KG1 (cell line): ENCODE measurements at places on chromosomes 2 and 18.

- no peak for DNase-seq
Measured at GRCh38 chr2:58984731-58985130, 743.6 kb upstream of the FANCL start.

GRCh38 chr2:102880731-102881130 is 118.9 kb downstream of the TMEM182 start:
- DNase-seq: no peak

GRCh38 chr18:34938090-34938489 is 103.1 kb upstream of the MAPRE2 start:
- DNase-seq: no peak

DNA sequence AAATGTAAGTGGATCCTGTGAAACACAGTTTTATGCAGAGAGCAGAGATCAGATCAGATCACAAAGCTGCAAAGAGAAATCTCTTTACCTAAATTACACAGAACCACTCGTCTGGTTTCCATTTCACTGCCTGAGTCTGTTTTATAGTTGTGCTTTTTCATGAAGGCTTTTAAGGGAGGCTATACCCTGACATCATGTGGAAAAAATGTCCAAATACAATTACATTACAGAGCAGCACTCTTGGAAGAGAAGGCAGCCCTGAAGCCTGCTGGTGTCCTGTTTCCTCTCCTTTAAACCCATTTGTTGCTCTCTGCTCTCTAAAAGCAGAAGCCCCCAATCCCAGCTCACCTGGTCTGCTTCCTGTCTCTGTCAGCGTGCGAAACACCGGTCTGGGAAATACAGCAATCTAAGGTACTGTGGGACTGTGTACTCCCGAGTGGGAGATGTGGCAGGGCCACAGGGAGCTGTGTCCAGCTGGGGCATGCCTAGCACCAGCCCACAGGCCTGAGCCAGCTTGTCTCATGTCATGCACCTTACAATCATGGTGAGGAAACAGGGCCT is 24.8 kb upstream of the ZFP36L2 start:
- no peak for DNase-seq

GRCh38 chr2:186702501-186702900 is 8.6 kb downstream of the FAM171B start:
- no peak for DNase-seq

- no peak for DNase-seq
Measured at GRCh38 chr2:54866868-54867267, 143.4 kb downstream of the EML6 start.

DNA sequence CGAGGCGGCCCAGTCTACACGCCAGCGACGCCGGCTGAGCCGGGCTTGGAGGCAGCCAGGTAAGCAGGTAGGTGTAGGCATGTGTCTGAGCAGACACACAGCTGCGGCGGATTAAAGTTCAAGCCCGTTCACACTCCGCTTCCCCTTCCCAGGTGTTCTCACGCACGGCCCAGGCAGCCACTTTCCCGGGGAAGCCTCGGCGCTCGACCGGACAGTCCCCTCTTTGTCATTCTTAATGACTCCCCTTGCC is 367 bp downstream of the TGFA start:
- no peak for DNase-seq

- DNase-seq: no peak
Measured at GRCh38 chr2:172357442-172357841, 69.9 kb upstream of the ITGA6 start.

DNA sequence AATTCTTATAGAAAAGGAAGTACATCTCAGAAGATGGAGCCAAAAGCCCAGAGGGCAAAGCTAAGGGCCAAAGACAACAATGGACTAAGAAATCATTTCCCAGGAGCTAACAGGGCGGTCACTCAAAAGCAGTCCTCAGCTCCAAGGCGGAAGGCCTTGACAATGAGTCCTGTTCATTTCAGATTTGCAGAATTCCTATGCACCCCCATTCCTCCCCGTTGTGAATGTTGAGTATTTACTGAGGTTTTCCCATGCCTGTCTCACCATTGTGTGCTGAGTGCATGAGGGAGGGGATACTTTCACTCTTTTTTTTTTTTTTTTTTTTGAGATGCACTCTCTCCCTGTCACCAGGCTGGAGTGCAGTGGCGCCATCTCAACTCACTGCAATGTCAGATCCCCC is 18.8 kb upstream of the DTNB start:
- DNase-seq: no peak

DNA sequence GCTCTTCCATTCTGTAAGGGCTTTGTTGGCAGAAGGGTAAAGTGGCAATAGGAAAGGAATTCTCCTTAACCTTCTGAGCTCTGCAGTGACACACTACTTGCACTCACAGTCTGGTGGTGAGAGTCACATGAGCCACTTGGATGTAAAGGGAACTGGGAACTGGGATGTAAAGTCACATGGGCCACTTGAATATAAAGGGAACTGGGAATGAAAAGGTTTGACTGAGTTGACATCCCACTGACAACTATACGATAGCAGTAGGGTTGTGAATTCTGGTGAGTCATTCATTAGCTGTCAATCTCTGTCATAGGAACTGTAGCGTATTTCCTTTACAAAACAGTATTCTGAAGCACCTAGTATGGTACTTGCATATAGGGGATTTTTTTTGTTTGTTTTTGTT is 5.5 kb downstream of the RPE start:
- DNase-seq: no peak

DNA sequence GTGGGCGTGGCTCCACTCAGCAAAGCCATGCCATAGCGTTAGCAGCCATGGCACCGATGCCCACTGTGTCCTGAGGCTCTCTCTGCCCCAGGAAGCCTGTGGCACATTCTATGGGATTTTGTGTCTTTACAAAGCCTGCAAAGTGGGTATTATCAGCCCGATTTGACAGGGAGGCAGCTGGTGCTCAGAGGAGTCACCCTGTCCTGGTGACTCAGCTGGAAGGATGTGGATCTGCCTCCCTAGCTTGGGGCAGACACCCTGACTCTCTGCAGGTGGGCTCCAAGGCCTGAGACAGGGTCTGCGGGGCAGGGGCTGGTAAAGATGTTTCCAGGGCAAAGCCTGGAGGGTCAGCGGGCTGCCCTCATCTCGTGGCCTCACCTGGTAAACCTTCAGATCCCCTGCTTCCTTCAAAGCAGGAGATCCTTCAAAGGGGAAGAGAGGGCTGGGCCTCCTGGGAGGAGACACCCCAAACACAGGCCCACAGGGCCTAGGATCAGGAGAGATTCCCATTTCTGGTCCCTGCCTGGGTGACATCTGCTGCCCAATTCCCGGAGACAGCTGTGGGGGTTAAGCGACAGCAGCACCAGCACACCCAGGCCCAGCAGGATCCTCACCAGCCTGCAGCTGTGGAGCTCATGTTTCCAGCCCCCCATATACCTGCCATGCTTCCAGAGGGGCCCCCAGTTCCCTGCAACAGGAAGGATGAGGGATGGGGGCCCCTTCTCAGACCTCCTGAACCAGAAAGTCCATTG is 3.0 kb upstream of the ASB1 start:
- DNase-seq: no peak

DNA sequence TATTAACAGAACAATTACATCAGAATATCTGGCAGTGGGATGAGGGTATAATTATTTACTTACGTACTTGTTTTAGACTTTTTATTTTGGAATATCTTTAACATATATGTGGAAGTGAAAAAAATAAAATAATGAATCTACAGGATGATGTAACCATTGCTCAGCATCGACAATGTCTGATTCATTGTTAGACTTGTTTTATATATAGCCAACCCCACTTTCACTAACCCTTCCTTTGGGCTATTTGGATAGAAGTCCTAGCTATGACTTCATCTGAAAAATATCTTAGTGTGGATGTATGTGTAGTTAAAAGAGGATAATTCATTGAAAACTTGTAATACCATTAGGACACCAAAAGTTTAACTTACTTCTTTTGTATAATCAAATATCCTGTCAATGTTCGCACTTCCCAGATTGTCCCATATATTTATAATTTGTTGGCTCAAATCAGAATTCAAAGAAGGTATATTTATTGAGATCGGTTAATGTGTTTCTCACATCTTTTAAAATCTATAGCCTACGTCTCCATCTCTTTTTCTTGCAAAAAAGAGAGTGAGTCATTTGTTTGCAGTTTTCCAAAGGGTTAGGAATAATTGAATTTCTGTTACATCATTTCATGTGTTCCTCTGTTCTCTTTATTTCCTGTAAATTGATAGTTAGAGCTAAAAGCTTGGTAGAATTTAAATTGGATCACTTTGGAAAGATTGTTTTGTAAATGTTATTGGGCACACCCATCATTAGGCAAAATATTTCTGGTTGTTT is 506.1 kb upstream of the FAM98A start:
- DNase-seq: no peak

- no peak for DNase-seq
Measured at GRCh38 chr2:119289093-119289492, 65.5 kb downstream of the STEAP3 start.

- DNase-seq: no peak
Measured at GRCh38 chr2:170396799-170397459, 219.0 kb downstream of the MYO3B start.

DNA sequence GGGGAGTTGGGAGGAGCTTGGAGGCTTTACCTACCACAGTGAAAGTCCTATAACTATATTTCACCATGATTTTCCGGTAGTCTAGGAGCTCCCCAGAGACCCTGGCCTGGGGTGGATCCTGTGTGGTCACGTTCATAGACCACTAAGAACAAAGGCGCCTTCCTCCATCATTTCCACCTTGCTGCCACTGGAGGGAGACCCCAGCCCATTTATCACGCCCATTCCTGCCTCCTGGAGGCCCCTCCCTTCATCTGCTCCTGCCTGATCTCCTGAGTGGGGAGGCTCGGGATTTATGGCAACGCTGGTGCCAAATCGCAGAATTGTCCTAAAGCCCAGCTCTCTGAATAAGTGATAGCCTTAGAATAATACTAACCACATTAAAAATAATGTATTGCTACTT is 507.6 kb upstream of the SPHKAP start:
- no peak for DNase-seq

DNA sequence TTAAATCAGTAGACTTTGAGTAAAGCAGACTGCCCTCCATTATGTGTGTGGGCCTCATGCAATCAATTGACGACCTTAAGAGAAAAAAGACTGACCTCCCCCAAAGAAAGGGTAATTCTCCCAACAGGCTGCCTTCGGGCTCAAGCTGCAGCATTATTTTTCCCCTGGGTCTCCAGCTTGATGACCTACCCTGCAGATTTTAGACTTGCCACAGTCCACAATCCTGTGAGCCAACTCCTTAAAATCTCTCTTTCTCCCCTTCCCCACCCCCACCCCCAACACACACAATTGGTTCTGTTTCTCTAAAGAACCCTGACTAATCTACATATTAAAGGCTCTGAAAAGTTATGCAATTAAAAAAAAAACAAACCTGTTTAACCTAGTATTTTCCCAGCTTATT is 89.4 kb downstream of the RNF152 start:
- DNase-seq: no peak
